ENCODE measurements at places on chromosomes 3 and 15.
A peak's percentile ranks its signal among the peaks of the same experiment; 100 is the strongest.

GRCh38 chr15:39357480-39358268, 223.2 kb upstream of the THBS1 start:
- DNase-seq: peak; percentile 31

DNA sequence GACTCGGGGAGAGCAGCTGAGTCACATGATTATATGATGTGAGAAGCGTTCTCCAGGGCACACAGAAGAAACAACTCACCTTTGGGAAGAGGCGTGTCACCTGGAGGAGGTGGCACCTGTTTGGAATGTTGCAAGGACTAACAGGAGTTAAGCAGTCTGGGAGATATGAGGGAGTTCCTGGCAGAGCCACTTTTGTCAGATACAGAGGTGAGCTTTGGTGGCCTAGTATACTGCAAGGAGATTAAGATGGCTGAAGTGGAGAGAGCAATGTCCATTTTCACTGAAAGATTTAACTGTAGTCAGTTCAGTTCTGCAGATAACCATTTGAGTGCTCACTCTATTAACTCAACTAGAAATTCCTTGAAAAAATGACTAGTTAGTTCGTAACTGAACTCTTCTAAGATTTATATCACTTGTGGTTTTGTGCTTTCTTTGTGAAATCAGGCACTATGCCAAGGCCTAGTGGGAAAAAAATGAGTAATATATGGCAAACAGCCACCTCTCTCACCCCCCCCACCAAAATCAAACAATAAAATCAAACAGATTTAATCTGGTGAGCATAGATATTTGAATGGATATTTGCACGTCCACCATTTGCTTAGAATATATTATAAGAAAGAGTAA, 61.3 kb downstream of the CRYBG3 start:
- DNase-seq: peak; percentile 61

- no peak for DNase-seq
Measured at GRCh38 chr3:73633453-73633852, 8.7 kb upstream of the PDZRN3 start.

- no peak for DNase-seq
Measured at GRCh38 chr3:194225988-194226663, 90.2 kb downstream of the HES1 start.

DNA sequence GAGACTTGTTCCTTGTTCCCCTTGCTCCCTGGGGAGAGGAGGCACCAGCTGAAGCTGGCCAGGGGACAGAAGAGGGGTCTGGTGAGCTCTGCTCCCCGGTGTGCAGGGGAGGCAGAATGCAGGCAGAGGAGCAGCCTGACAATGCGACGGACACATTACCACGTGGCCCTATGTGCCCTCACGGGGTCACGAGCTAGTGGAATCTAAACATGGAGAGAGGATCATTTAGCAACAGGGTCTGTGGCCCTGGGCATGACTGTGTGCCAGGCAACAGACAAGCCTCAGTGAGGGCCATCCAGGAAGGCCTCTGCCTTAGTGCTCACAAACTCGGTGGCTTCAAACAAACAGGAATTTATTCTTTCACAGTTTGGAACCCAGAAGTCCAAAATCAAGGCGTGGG, 8.5 kb upstream of the MUC4 start:
- no peak for DNase-seq

DNA sequence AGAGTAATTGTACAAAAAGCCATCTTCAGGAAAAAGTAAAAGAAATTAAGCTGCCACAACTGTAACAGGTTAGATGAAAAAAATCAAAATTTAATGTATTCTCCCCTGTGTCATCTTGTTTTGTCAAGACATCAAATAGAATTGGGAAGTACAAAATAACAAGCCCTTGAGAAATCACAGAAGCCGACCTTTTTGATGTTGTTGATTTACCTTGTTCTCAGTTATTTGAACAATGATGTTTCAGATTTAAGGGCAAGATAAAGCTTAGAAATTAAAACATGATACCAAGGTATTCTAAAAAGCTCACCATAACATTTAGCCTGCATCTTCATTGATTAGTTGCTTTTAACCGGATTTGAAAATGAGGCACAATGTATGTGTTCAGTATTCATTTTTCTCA, 523.0 kb downstream of the FOXP1 start:
- DNase-seq: no peak

DNA sequence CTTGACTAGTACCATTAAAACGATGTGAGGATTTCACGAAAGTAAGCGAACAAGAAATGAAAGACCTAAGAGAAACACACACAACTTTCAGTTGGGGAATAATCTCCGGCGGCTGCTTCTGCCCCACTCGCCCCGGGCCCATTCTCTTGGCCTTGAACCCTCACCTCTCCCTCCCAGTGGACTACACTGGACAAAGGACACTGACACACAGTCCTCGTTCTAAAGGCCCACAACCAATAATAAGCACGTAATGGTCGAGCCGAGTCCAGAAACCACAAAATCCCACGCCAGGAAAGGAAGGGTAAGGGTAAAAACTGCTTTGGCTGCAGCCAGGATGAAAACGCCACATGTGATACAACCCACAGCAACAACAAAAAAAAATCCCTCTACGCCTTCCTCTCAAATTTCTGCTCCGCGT, 469 bp downstream of the ZNF770 start:
- peak; percentile 22 for DNase-seq

DNA sequence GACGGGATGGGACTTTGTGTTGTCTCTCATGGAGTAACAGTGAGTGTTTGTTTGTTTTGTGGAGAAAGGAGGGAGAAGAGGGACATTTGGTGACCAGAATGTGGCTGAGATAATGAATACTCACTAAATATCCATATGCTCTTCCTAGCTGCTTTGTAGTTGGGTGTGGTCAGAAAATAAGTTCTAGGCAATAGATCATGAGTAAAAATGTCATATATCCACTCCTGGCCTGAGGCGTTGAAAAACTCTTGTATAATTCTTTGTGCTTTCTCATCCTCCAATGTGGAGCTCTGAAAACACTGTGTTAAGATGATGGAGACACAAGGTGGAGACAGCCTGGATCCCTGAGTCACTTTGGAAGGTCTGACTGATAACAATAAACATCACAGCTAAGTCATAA, 28.0 kb upstream of the IL16 start:
- DNase-seq: peak; percentile 13

DNA sequence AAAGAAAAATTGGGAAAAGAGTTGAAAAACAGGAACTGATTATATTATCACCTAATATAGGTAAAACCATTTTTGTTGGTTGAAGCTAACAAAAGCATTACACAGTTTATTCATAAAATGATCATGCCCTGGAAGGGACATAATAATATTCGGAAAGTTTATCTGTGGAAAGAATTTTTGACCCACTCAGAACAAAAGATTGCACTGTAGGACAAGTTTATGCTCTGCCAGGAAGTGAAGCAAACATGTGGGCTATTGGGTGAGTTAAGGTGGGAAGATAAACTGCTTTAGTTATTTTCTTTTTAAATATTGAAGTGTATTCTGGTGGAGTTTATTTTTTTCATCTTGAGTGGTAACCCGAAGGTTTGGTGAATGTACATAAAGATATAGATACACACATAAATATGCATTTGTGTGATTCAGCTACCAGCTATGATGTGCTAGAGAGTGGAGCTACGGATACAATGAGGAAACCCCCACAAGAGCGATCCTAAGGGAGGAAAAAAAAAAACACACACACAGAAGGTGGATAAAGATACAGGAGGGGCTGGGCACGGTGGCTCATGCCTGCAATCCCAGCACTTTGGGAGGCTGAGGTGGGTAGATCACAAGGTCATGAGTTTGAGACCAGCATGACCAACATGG, 506.4 kb upstream of the THBS1 start:
- DNase-seq: no peak

GRCh38 chr15:69014454-69014853, at the start of gene NOX5:
Gene NOX5 (plus strand): TSS chr15:69014695. CDS start chr15:69014736, 41 bp downstream.
- DNase-seq: no peak

Data from hematopoietic multipotent progenitor cell treated with erythropoietin and hydrocortisone succinate and interleukin-3 and kit ligand, for 6 days (in vitro differentiated cells).